ENCODE measurements at places on chromosomes 7 and 10.

DNA sequence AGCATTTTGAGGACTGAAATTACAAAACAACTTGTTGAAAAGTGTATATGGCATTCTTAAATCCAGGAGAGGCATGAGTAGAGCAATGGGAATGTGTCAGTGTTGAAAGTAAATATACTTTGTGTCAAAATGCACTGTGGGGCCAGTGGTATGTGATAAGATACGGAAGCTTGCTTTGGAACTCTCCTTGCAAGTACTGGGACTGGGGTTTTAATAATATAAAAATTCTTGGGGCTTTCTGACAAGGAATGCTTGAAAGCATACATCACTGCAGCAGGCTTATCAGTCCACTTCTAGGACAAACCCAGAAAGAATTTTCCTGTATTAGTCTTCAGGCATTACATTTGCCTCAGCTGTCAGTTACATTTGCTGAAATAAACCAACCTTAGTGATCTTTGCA lies 472.8 kb upstream of the FZD8 start:
- no peak for DNase-seq

DNA sequence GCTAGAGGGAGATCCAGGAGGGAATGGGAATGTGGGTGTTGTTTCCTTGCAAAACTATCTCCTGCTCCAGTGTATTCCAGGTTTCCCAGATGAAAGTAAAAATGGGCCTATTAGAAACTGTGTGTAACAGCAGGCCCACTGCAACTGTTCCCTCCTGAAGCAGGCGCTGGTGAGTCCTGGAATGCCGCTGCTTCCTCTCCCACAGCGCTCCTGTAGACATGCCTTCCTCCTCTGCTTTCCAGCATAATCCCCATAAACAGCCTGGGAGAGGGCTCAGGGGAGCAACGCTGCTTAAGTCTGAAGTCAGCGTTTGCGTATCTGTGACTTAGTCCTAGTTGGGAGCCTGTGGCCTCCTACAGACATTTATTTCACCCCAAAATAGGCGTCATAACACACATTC lies 551.0 kb upstream of the FOXK1 start:
- DNase-seq, result no peak

GRCh38 chr10:1048349-1048731 lies 579 bp downstream of the IDI1 start:
- no peak for DNase-seq

DNA sequence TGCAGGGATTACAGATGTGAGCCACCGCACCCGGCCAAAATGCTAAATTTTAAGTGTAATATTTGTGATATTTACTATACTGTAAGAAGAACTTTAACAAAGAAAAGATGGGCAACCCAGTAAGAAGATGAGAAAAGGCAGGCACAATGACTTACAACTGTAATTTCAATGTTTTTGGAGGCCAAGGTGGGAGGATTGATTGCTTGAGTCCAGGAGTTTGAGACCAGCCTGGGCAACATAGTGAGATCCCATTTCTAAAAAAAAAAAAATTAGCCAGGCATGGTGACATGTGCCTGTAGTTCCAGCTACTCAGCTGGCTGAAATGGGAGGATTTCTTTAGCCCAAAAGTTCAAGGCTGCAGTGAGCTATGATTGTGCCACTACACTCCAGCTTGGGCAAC lies 11.7 kb upstream of the GATAD1 start:
- no peak for DNase-seq

- DNase-seq, result no peak
Observed at GRCh38 chr7:138770904-138771303, 26.9 kb upstream of the TMEM213 start.

DNA sequence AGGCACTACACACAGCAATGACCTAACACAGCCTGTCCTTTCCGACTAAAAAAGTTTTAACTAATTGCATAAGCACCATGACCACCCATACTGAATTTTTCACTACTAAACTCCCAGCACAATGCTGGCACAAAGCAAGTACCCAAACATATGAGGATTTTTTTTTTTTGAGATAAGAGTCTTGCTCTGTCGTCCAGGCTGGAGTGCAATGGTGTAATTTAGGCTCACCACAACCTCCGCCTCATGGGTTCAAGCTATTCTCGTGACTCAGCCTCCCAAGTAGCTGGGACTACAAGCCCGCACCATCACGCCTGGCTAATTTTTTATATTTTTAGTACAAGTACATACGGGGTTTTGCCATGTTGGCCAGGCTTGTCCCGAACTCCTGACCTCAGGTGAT lies 5.1 kb downstream of the UBE2H start:
- DNase-seq, result no peak

GRCh38 chr7:69735582-69735981 lies 137.3 kb downstream of the AUTS2 start:
- DNase-seq, result no peak

DNA sequence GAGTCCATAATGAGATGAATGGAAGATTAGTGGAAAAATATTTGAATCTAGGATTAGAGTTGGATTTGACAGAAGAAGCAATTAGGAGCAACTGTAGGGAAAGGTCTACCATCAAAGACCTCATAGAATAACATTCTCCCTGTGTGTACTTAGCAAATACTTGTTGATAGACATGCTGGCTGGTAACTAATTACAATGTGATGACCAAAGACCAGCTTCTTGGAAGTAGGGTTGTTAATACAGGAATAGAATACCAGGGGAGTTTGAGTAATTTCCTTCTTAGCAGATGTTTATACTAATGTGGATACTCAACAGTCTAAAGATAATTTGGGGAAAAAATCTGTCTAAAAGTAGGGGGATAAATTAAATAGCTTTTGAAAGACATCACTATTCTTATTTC lies 357.5 kb upstream of the BMPER start:
- no peak for DNase-seq

DNA sequence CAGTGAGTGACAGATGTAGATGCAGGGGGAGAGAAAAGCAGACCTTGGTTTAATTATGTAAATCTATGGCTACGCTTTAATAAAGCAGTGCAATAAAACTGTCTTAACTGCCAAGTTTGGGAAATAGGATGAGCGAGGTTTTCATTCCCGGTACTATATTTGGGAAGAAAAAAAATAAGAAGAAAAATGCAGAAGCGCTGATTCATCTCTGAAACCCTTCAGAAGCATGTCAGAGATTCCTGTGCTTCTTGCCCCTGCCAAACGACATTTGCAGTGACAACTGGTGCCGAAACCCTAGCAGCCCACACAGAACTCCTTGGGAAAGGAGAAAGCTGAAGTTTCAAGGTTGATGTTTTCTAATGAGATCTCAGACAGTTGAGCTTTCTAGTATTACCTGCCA lies 380.7 kb downstream of the REEP3 start:
- DNase-seq, result no peak

DNA sequence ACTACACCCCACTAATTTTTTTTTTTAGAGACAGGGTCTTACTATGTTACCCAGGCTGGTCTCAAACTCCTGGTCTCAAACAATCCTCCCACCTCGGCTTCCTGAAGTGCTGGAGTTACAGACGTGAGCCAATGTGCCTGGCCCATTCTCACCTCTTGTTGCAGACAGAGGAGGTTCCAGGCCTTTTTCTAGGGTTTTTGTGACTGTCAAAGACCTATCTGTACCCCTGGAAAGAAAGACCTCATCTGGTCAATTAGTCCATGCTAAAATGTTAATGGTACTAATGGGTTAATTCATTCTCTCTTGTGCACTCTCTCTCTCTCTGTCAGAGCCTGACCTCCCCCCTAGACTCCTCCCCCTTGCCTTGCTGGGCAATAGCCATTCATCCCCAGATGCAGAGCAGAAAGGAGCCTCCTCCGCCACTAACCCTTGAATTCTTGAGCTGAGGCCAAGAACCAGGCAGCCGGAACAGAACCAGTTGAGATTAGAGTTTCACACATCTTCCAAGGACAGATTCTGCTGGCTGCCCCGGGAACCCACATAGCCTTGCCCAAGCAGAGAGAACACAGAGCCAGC lies 209.7 kb downstream of the SKIDA1 start:
- DNase-seq, result no peak

GRCh38 chr10:103127241-103127640 lies 65.8 kb downstream of the NT5C2 start:
- no peak for DNase-seq

All from hypothalamus (tissue), 51 donors.